Activated CD8-positive, alpha-beta memory T cell treated with anti-CD3 and anti-CD28 coated beads, Interleukin-2, amount 10 ng/mL, durations not matched to agents 7 days and 5 days (primary cell): ENCODE measurements at places on chromosomes 4 and X. TPM values are rescaled to one million over a fixed set of nuclear protein-coding genes. Genes with fewer than 3 reads are reported as not detected.

- no peak for DNase-seq
Observed at GRCh38 chr4:20318909-20319277, 67.2 kb downstream of the SLIT2 start.

DNA sequence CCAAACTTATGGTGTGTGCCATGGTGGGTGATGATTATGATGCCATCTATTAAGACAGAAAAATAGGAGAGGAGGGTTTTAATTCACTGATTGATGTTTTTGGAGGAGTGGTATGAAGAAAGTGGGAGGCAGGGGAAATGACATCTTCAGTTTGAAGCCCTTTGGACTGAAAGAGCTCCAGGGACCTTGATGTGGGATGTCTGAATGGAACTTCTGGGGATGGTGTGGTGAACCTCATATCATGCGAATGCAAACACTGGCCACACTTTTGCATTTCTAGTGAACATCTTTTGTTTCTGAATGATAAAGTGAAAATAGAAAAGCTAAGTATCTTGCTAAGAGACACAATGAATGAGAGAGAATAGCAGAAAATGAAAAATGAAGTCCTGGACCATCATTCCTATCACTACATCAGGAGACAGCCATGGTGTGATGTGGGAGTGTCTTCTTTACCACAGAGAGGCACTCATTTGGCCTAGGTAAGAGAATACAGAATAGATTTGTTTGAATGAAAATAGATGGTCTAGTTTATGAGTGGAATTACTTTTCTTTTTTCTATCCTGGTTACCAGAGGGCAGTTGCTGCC is 123.5 kb downstream of the ZNF827 start:
- DNase-seq: no peak

DNA sequence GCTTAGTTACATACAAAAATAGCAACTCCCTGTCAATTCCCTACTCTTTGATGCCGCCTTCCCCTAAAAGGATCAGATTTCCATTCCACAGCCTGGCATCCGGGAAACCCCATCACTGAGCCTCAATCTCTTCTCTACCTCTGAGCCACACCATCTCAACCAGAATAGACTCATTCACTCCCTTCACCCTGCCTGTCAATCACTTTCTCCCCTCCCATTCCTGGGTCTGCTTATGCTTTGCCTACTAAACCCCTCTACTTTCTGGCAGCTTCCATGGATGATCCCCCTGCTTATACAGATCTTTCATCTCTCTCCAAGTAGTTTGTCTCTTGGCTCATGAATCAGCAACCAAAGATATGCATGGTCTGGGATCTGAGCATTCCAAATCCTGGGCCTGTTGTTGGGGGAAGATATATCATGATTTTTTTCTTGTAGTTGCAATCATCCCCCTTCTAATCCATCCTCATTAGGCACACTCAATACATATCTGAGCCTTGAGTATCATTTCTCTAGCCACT is 2.6 kb downstream of the AMER1 start:
- no peak for DNase-seq

DNA sequence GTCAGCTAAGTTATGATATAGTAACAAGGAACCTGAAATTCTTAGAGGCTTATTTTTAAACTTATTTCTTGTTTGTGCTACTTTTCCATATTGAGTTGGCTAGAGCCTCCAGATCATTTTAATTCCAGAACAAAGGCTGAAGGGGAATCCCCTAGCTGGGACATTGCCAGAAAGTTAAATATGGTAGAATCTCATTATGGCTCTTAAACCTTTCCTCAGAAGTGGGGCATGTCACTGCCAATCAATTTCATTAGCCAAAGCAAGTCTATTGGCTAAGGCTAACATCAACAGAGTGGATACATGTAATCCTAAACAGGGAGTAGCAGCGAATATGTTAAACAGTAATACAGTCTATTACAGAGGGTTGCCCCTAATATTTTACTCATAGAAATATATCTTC is 47.0 kb downstream of the FTHL17 start:
- DNase-seq: no peak

DNA sequence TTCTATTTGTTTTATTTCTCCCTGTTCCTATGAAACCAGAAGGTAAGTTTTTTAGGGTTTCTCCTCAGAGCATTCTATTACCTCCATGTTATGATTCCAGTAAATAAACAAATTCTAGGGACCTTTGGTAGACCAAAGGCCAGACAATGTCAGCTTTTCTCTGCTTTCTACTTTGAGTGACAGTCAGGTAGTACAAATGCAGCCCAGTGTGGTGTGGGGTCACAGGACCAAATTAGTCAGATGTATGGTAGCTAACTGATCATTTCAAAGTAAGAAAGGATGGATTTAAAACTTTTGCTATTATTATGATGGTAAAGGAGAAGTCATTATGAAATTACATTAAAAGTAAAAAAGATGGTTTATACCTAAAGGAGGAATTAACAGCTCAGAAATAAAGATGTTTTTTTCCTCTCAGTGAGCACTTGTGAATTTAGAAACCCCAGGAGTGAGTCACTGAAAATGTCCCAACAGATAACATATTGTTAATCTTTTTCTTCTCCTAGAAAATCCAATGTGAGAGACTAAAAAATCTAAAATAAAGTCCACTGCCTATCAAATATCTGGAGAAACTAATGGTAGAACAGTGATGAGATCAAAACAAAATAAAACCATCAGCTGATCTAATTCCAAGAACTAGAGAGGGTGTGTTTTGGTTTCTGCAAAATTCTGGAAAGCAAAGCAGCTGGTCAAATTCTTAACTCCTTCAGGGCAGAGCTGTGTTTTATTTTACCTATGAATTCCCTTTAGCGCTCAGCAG is 16.6 kb upstream of the KLHL2 start:
- peak; percentile 43 for DNase-seq

DNA sequence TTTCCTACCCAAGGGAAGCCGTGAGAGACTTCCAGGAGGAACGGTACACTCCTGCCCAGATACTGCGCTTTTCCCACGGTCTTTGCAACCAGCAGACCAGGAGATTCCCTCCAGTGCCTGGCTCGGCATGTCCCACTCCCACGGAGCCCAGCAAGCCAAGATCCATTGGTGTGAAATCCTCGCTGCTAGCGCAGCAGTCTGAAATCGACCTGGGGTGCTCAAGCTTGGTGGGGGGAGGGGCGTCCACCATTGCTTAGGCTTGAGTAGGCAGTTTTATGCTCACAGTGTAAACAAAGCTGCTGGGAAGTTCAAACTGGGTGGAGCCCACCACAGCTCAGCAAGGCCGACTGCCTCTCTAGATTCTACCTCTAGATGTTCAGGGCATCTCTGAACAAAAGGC is 284.8 kb upstream of the FGF13 start:
- no peak for DNase-seq

GRCh38 chrX:45850775-45851433 is 650.2 kb upstream of the DIPK2B start:
- peak; percentile 52 for DNase-seq

DNA sequence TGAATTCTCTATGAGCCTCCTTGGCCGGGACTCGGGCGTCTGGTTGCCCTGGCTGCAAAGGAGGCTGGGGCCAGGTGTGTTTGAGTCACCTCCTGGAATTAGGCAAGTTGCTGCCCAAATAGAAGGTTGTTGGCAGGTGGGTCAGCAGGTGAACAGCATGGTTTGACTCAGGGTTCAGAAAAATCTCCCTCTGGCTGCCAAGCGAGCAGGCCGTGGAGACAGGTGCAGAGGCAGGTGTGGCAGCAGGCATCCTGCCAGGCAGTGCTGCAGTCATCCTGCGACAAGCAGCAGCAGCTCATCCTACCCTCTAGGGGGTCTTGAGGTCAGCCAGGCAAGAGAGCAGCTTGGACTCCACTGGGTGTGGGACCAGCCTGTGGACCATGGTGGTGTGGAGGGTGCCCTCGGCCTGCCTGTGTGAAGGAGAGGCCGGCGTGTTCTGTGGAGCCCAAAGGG is 8.2 kb downstream of the MSANTD1 start:
- peak; percentile 36 for DNase-seq

DNA sequence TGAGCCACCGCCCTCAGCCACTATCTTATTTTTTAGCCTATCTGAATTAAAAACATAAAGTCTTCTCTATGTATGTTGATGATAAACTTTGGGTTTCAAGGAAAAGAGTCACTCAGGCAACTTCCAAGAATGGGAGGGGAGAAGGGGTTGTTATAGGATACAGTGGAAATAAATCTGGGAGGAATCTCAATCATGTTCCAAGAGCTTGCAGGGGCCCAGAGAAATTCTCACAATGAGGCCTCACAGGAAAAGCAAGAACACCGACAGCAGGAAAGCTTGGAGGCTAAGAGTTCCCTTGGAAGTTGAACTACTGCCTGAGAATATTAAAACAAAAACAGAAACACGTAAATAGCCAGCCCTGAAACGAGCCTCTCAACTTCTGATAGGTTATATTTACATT is 384.6 kb upstream of the IGFBP7 start:
- no peak for DNase-seq

GRCh38 chr4:960140-960635 is 13.2 kb downstream of the DGKQ start:
- DNase-seq: no peak

- DNase-seq: no peak
Observed at GRCh38 chrX:124827258-124827845, 481.0 kb downstream of the SH2D1A start.

GRCh38 chr4:182418054-182418734 is 175.0 kb downstream of the TENM3 start:
- no peak for DNase-seq

GRCh38 chr4:109966891-109967481 is 54.3 kb downstream of the EGF start:
- DNase-seq: no peak

GRCh38 chr4:168197926-168198325 is 105.6 kb downstream of the ANXA10 start:
- DNase-seq: no peak

GRCh38 chrX:152926923-152927322 is 29.1 kb downstream of the ZNF185 start:
- DNase-seq: no peak

DNA sequence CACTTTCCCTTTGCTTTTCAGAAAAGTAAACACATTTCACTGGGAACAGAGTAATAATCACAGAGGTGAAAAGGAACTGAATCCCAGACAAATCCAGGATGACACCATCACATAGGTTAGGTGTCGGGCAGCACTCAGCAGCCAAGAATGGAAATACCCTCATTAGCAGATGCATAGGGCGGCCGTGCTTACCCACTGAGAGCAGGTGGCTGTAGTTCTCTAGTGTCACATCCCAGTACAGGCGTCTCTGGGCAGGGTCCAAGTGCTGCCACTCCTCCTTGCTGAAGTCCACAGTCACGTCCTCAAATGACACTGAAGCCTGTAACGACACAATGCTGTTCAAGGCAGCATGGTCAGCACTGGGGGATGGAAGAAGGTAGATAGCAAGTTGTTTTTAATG is 26.9 kb downstream of the ZNF41 start:
- no peak for DNase-seq

DNA sequence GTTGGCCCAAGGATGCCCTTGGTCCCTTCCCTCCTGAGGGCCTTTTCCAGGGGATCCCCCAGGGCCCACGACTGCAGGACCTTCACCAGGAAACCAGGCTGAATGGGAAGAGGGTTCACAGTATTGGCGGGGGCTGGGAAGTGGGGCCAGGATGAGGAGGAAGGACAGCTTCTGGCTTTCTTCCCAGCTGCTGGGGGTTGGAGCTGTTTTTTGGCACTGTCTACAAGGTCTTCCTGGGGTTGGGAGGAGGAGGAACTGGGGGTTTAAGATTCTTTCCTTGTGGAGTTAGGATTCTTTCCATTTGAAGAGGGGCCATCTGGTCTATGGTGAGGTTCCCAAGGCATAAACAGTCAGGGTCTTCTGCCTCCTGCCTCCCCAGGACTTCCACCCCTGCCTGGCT is 64.8 kb downstream of the KIF4A start:
- DNase-seq: no peak

Gene XAGE1A
- total RNA-seq: not detected

Gene COL4A6
- not detected for total RNA-seq

Gene ADH1A
- not detected for total RNA-seq

Gene TRIM61
- total RNA-seq: 2.2 TPM

Gene UGT2B17
- not detected for total RNA-seq

Gene ATP8A1
- 43.8 TPM for total RNA-seq

Gene IL2RG
- total RNA-seq: 512 TPM

Gene NLRP2B
- not detected for total RNA-seq

Gene STK26
- 39.5 TPM for total RNA-seq

Gene XAGE3
- total RNA-seq: not detected

Gene PCDH7
- total RNA-seq: not detected

Gene PAGE1
- total RNA-seq: not detected

Gene HELT
- not detected for total RNA-seq

Gene FAM236D
- not detected for total RNA-seq

Gene C4orf36
- total RNA-seq: not detected
